Upper lobe of right lung (tissue), 1 donor: ENCODE measurements at places on chromosomes 5 and 9. TPM values are rescaled to one million over a fixed set of nuclear protein-coding genes. Genes with fewer than 3 reads are reported as not detected.

- DNase-seq: peak; percentile 59
Measured at GRCh38 chr5:171315386-171315891, 6.4 kb downstream of the TLX3 start.

GRCh38 chr5:59709846-59710245 is 183.7 kb downstream of the PDE4D start:
- DNase-seq: no peak

- DNase-seq: no peak
Measured at GRCh38 chr9:99873943-99874584, 32.4 kb upstream of the STX17 start.

The GPR21 gene
- total RNA-seq: 3.3 TPM

DNA sequence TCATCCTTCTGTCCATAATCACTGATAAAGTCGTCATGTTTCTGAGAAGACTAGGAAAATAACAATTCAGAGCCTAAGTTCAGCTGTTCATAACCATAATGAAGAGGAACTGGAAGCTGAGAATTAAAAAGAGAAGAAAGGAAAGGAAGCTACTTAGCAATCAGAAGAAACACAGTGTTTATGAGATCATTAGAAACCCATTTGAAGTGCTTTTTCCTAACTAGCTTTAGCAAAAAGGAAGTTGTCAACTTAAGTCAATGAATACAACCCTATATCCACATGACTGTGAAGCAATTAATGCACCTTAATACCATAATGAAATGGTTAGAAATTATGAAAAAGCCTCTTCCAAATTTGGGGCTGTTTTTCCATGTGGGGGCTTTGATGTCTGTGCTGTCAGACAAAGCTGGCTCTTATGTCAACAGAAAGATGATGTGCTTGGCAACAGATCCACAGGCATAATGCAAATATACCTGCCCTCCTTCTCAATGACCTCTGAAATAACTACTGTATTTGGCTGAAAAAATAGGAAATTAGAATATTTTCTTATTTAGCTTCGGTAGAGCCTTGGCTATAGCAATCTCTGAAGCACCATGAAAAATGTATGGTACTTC is 463.5 kb downstream of the RASEF start:
- no peak for DNase-seq

DNA sequence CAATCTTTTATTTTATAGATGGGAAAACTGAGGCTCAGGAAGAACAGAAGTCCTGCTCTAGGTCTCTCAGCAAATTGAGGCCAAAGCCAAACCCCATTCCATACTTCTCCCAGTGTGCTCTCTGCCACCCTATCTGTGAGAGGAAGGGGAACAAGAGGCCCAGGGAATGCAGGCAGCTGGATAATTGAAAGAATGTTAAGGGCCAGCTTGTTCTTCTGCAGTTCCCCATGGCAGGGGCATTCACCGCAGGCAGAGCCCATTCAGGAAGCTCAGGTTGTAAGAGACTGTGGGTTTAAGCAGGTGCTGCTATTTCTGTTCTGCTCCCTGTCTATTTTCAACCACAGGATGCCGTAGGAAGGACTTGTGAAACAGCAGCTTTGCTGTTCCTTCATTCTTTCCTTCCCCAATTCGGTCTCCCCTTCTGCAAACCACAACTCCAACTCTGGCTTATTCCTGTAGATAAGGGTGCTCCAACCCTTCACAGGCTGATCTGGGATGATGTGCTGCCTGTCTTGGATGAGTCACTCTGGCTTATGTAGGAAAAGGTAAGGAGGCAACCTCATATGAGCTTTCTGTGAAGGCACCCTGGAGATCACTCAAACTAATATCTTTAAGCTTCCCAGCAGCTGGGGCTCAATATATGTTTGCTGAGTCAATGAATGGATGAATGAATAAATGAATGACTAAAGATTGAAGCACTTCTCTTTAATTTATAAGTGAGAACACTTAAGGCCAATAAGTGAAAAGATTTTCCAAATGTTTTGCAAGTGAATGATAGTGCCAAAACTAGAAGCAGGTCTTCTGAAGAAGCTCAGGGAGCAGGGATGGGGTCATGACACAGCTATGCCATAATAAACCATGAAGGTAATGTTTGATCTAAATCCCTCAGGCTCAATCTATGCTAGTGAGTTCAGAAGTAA is 377.6 kb downstream of the BRINP1 start:
- no peak for DNase-seq

- DNase-seq: no peak
Measured at GRCh38 chr9:69743930-69744329, 15.9 kb downstream of the PTAR1 start.

DNA sequence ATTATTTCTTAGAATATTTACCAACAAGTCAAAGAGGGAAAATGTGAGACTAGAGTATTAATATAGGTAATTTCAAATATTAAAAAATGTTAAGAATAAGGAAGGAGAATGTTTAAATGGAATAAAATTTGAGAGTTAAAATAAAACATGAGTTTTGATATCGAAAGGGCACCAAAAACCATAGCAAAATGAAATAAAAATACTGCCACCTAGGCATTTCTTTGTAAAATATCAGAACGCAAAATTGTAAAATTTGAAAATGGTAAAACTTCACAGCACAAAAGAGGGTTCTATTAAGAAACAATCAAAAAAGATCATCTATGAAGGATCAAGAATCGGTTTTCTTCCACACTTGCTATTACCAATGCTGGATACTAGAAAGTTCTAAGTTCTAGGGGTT is 418.3 kb downstream of the TAF11L14 start:
- DNase-seq: no peak

DNA sequence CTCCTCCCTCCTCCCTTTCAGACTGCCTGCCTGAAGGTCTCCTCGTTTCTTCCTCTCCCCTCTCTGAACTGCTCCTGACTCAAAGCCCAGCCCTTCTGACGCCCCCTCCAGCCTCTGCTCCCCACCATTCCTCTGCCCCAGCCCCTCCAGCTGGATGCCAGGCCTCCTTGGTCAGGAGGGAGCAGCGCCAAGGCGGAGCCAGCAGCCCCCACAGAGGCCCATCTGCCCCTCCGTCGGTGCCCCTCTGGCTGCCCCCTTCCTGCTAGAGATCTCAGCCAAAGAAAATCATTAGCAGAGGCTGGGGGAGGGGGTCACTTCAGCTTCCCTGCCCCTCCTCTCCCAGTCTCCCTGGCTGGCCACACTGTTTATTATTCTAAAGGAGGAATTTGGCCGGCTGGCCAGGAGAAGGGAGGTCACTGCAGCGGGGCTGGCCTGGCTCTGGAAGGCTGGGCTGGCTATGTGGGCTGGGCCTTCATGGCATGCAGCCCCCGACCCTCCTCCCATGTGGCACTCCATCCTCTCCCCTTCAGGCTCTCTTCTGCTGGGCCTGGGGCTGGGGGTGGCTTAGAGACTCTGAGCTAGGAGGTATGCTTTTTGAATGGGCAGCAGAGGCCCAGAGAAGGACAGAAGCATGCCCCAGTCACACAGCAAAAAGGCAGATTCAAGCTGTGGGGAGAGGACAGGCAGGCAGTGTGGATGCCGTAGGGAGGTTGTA is 16.9 kb downstream of the PDGFRB start:
- no peak for DNase-seq

The CCL27 gene
- total RNA-seq: not detected

- peak; percentile 72 for DNase-seq
Measured at GRCh38 chr5:159341906-159342310, 11.6 kb upstream of the IL12B start.

- DNase-seq: no peak
Measured at GRCh38 chr5:164115420-164115819, 610.0 kb downstream of the MAT2B start.

DNA sequence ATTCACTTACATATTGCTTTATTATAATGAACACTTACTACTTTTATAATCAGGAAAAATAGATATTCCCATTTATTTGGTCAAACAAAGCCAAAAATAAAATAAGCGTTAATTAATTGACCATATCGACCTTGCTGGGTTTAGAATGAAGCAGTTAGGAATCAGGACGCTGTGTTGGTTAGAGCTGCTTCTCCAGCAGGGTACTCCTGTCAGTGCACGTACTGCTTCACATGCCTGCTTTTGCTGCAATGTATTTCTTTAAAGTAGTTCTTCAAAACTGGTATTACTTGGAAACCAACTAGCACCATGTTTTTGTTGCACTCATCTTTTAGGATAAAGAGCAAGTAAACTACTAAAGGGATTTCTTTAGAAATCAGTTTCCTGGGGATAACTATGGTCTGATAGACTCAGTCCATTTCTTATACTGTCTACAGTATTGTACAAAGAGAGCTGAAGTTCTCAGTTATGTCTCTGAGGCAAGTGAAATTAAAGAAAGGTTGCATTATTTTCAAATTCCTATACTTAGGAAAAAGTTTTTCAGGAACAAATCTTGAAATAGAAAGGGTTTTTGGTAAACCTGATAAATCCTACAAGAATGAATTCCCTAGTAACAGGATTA is 6.8 kb upstream of the TRMO start:
- no peak for DNase-seq

The OR13C3 gene
- total RNA-seq: not detected

DNA sequence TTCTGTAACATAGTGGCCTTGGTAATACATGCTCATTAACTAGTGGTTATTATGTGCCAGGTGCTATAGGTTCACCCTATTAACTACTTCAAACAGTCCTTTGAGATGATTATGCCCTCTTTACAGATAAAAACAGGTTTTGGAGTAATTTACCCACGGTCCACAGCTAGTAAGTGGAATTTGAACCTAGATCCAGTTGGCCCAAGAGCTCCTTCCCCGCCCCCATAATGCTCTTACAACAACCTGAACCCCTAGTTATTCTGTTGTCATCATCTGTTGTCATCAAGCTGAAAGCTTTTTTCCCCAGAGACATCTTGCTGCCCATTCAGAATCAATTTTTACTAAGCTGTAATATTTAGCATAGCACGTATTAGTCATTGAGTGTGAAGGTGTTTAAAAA is 23.2 kb downstream of the XPA start:
- no peak for DNase-seq

The KCNV2 gene
- not detected for total RNA-seq

GRCh38 chr5:58156361-58156760 is 303.5 kb downstream of the PLK2 start:
- no peak for DNase-seq
